Large intestine (tissue), 12 donors: ENCODE measurements at places on chromosomes 1 and 21. TPM values are rescaled to one million over a fixed set of nuclear protein-coding genes. Genes with fewer than 3 reads are reported as not detected.

The RAB42 gene
- polyA plus RNA-seq = 37.1 TPM

The TRAPPC10 gene
- 36.6 TPM for polyA plus RNA-seq

The CD1E gene
- 0.34 TPM for polyA plus RNA-seq

The KIAA0040 gene
- polyA plus RNA-seq = 12.0 TPM

The TNFRSF1B gene
- polyA plus RNA-seq = 16.3 TPM

The TFF2 gene
- 0.12 TPM for polyA plus RNA-seq

The CYB561D1 gene
- 7.2 TPM for polyA plus RNA-seq

The NTMT2 gene
- not detected for polyA plus RNA-seq

The NBPF3 gene
- polyA plus RNA-seq = 13.6 TPM

The C1orf141 gene
- 0.22 TPM for polyA plus RNA-seq

The KRTAP19-1 gene
- not detected for polyA plus RNA-seq

The KRTCAP2 gene
- polyA plus RNA-seq = 142 TPM

The PROX1 gene
- 7.8 TPM for polyA plus RNA-seq

The OLFML2B gene
- 20.0 TPM for polyA plus RNA-seq

The ADCY10 gene
- 0.25 TPM for polyA plus RNA-seq

The SAMD11 gene
- polyA plus RNA-seq = 18.1 TPM

The BATF3 gene
- 3.0 TPM for polyA plus RNA-seq

The SERPINC1 gene
- polyA plus RNA-seq = 0.54 TPM

The CELF3 gene
- polyA plus RNA-seq = 57.1 TPM

The TMEM50B gene
- 52.7 TPM for polyA plus RNA-seq

The ADGRL4 gene
- 5.6 TPM for polyA plus RNA-seq

The CYP4Z1 gene
- 0.03 TPM for polyA plus RNA-seq

The OBSCN gene
- polyA plus RNA-seq = 58.9 TPM

The RASSF5 gene
- polyA plus RNA-seq = 5.7 TPM

The FCRL5 gene
- polyA plus RNA-seq = 0.09 TPM

The OR2T2 gene
- polyA plus RNA-seq = not detected

The C8A gene
- polyA plus RNA-seq = 0.34 TPM

The SLAMF8 gene
- polyA plus RNA-seq = 4.5 TPM

The PTPRF gene
- 257 TPM for polyA plus RNA-seq

The KCNJ9 gene
- 0.36 TPM for polyA plus RNA-seq

The MAP10 gene
- polyA plus RNA-seq = 2.8 TPM

The NID1 gene
- 76.0 TPM for polyA plus RNA-seq

The MAN1C1 gene
- 21.2 TPM for polyA plus RNA-seq
